ENCODE measurements at places on chromosomes 7 and 10.
A peak's percentile ranks its signal among the peaks of the same experiment; 100 is the strongest.

- DNase-seq, result no peak
These were observed 8.3 kb downstream of the ADD3 start for GRCh38 chr10:110016039-110016438.

DNA sequence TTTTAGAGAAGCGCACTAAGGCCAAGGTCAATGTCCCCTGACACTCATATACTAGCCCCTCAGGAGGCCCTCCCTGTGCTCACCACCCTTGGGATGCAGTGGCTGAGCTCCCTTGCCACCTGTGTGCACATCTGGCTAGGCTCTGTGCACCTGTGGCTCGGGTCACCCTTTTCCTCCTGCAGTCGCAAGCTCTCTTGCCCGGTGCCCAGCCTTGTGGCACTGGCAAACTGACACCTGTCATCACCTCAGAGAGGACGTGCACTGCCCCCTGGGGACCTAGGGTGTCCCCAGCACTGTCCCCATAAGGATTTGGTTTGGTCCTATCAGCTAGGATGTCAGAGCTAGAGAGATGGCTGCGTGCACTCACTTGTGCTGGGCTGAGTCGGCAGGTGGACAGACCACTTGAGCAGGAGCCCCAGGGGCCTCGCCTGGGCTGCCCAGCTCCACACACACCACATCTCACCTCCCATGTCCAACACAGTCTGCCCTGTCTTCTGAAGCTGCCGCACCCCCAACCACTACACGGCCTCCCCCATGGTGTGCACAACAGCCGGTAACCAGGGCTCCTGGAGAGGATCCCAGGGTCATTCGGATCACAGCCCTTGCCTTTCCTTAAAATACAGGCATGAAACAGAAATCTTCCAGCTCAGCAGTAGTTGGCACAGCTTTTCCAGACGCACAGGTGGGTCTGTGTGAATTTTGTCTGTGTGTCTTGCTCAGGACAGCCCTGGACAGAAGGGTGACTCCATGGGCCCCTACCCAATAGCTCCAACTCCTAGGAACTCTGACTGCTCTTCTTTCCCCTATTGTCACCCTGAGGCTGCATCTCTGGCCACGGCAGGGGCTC is 111.0 kb downstream of the GRID1 start:
- DNase-seq, result no peak

- DNase-seq, result no peak
These were observed at the start of gene DDC for GRCh38 chr7:50564640-50565558. DDC (minus strand) TSS chr7:50565405; CDS start chr7:50544085, 21,320 bp downstream.

DNA sequence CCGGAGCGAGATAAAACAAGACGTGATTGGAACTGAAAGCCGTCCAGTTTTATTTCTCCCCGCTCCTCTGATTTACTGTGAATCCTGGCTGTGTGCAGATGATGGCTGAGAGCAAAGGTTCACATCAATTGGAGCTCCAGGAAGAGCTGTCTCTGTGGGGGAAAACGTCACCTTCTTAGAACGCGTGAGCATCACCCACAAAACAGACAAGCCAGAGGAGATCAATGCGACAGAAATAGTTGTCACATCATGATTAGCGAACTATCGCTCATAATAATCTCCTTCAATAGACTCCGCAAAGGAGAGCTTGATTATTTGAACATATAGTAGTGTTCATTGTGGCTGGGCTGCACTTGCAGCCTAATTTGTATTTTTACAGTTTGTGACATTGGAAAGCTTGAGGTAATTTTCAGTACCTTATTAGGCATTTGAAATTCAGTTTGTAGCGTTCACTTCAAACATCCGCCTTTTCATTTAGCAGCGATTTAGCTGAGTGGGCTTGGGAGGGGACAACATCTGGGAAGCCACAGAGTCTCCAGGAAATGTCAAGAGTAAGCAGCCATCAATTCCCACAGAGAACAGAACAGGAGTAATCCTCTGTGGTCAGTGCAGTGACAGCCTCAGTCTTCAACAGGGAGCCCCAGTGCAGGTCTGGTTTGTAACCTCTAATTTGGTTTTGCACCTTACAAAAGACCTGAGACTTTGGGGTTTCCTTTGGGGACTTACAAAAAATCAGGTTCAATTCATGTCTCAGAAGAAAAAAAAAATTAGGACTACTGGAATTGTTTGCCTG is 276.8 kb upstream of the PFKP start:
- no peak for DNase-seq

- no peak for DNase-seq
These were observed 6.3 kb downstream of the NAT16 start for GRCh38 chr7:101173752-101174244.

DNA sequence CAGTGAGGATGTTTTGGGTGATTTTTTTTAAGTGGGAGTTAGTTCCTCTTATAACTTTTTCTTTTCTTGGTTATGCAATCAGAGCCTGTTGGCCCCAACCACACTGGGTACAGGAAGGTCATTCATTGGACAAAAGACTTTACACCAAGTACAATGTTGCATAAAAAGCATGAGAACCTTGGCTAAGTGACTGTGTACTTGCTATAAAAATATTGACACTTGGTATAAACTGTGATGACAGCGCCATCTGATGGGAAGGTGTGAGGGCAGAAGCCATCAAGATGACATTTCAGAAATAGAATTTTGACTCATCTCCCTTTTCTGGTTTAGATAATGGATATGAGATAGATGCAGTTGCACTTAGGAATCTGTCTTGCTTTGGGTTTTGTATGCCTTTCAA is 126.4 kb upstream of the CCDC6 start:
- DNase-seq, result peak; percentile 34

DNA sequence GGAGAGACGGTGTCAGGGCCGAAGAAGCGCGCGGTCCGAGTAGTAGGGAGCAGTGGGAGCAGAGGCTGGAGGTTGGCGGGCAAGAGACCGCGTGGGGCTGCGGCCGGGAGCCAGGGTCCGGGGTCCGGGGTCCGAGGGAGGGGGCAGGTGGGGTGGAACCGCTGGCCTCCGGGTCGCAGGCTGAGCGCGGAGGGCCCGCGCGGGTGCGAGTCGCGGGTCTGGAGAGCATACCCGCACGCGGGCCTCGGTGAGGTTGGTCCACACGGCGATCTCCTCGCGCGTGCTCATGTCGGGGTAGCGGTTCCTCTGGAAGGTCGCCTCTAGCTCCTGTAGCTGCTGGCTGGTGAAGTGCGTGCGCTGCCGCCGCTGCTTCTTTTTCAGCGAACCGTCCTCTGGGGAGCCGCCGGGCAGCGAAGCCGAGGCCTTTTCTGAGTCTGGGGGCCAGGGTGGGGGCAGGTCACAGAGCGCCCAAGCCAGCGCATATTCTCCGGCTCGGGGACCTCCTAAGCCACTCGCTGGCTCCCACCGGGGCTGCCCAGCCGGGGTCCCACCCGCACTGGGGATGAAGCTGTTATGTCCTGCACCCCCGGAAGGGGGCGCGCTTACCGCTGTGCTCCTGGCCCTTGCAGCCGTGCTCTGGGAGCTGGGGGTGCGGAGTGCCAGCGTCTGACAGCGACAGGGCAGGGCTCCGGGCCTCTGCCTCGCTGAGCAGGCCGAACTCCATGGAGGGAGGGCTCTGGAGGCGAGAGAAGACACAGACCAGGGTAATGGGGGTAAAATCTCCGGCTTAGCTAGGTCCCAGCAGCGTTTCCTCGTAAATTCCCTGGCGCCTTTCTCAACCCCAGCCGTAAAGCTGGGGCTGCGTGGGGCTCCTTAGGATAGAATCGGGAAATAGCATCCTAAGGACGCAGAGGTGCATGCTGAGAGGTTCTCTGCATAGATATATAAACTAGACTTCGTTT is 5.5 kb downstream of the ELOVL3 start:
- DNase-seq, result peak; percentile 24

GRCh38 chr7:127366680-127367079 is 25.8 kb downstream of the ZNF800 start:
- no peak for DNase-seq

DNA sequence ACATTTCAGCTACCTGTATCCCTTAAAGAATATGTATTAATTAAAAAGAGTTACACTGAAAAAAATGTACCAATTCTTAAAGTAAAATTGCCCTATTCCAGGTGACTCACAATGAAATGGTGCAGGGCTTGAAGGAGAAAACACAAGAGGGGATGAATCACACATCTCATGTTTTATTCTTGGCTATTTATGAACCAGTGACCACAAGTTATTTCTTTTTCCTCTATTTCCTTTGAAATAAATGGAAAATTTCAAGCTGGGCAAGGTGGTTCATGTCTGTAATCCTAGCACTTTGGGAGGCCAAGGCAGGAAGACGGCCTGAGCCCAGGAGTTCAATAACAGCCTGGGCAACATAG is 106.8 kb downstream of the UBE2H start:
- DNase-seq, result no peak

GRCh38 chr10:19532411-19532810 is 283.8 kb upstream of the PLXDC2 start:
- no peak for DNase-seq

DNA sequence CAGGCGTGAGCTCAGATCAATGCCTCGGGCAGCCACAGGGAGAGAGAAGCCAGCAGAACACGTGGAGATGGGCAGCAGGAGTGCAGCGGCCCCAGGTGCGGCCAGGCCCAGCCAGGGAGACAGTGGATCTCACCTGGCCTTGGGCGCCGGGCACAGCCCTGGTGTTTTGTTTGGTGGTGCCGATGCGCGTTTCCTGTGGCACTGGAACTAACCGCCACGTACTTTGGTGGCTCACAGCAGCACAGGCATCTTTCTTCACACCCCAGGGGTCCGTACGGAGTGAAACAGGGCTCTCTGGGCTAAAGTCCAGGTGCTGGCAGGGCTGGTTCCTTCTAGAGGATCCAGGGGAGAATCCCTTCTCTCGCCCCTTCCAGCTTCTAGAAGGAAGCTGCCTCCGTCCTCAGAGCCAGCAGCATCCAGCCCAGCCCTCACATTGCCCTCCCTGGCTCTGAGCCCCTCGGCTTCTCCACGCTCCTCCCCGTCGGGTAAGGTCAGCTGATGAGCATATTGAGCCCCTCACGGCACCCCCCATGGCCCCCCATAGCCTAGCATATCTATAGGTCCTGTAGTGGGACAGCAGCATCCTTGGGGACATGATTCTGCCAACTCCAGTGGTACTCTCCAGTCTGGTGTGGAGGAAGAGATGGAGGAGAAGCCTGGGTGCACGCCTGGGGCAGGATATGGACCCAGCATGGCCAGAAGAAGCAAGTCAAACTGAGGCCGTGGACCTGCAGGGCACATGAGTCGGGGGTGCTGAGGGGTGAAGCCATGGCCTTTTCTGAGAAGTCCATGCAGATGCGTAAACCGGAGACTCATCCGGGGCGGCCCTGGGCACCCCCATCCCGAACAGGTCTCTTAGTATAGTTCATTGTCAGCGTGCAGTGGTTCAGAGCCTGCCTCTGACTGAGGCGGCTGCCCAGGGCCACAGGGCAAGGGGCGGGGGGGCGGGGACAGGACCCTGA is 43.4 kb upstream of the PPP2R2D start:
- DNase-seq, result no peak

GRCh38 chr7:143296686-143297085 is 8.5 kb downstream of the CASP2 start:
- no peak for DNase-seq

GRCh38 chr7:128818694-128819093 is 11.5 kb upstream of the FLNC start:
- DNase-seq, result no peak

GRCh38 chr10:11610826-11611247 is 613 bp downstream of the USP6NL start:
- no peak for DNase-seq

DNA sequence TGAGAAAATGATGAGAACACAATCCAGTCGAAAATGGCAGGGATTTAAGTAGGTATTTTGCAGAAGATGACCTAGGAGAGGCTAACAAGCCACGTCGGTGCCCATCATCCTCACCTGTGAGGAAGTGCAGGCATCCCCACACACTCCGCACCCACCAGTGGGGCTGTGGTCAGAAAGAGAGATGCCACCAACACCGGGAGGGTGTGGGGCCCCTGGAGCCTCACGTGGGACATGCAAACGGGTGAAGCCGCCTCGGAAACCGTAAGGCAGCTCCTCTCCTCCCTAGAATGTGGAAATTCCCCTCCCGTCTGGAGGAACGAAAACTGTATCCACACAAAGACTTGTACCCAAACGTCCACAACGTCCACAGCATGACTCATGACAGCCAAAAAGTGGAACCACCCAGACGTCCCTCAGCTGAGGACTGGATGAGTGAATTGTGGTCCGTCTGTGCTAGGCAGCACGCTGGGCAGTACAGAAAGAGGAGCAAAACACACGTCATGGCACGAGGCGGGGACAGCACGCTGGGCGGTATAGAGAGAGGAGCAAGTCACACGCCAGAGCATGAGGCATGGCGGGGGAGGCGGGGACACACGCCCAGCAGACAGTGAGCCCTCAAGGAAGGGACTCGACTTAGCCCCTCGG is 246.0 kb downstream of the ELFN1 start:
- no peak for DNase-seq

DNA sequence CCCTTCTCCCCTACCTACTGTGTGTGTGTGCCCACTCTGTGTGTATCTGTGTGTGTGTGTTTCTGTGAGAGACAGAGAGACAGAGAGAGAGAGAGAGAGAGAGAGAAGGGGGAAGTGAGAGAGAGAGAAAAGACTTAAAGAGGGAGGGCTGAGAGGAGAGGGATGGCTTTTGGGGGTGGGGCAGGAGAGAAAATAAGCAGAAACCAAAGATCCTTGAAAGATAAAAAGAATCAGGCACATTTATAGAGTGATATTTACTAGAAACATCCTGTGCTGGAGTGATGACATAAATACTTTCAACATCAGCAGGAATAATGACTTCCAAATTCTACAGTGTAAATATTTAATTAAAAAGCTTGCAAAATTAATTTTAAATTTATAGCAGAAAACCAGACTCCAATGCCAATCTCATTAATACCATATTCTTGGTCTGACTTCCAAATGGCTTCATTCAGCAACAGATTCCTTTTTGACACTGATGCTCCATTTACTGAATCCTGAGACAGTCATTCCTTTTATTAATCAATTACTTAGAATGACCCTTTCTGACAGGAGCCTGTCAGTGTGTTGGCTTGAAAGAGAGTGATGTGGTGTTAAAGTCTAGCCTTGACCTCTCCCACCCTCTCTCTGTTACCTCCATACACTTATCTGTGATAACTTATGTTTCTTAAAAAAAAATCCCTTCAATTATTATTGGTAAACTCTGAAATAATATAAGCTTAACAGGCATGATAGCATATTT is 41.7 kb upstream of the WNT2 start:
- DNase-seq, result no peak

GRCh38 chr7:94660006-94660405 is 4.1 kb upstream of the SGCE start:
- DNase-seq, result no peak

DNA sequence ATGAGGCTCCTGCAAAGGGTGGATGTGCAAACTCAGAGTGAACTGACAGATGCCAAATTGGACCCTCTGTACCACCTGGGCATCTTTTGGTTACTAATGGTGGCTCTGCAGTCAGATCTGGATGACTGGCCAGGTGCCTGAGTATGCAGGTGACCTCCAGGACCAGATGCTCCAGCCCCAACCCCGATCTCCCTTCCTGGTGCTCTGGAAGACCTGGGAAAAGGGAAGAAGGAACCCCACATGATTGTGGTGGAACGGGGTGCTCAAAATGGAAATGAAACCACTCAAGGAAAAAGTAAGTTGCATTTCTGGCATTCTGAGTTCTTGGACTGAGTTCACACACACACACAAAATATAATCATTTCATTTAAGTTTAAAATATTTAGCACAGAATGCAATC is 9.8 kb upstream of the AEBP1 start:
- no peak for DNase-seq

All from SW 1271 (cell line).